Stimulated activated CD4-positive, alpha-beta T cell treated with anti-CD3 and anti-CD28 coated beads, Interleukin-1b, Interleukin-23, amount 100 ng/mL, for 1 hour (primary cell): ENCODE measurements at places on chromosomes 5 and 9.

DNA sequence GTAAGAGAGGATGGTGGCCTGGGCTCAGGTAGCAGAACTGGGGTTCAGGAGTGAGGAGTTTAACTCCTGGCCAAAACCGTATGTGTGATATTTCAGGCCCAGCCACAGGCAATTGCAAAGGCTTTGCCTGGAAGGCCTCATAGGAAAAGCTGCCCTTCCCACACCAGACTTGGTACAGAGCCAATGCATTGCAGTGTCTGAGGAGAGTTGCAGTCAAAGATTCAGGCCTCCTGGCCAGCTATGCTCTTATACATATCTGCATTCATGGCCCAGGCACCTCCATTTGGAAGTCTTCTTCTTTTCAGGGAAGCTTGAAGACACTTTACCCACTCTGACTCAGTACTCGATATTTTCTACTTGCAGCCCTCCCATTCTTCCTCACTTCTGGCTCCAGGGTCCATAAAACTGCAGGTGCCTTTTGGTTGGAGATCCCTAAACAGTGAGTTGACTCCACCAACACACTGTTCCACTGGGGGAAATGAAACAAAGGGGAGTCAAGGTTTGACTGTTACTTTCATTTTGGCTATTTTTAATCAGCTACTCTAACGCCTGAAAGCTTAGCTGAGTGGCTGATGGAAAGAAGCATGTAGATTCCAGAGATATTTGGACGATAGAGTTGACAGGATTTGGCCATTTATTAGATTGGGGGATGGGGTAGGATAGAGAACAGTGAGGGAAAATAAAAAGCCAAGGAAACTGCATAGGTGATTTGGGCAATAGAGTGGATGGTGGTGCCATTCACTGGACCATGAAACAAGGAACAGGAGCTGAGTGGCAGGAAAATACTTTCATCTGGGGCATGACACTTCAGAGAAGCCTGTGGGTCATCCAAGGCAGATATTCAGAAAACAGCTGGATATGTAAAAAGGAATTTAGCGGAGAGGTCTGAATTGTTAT, 30.6 kb upstream of the IL33 start:
- no peak for DNase-seq

DNA sequence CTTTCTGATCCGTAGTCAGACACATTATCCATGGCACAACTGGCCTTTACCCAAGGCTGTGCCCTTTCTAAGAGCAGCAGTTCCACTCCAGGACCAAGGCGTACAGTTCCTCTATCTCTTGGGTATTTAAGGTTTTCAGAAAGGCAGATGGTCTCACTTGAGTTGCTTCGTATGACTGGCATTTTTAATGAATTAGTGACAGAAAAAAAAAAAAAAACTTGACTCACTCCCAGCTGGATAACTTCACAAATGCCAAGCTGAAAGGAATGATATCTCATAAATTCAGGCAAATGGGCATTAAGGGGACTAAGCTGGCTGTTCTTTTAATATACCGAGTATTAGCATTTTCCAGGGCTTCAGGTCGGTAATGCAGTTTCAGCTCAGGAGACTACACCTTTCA, 60.7 kb downstream of the SLC24A2 start:
- no peak for DNase-seq

GRCh38 chr5:150107909-150108447, 21.6 kb upstream of the CSF1R start:
- no peak for DNase-seq

GRCh38 chr9:98768344-98768743, 28.0 kb downstream of the ANKS6 start:
- no peak for DNase-seq

- DNase-seq, result no peak
These were observed 251.7 kb upstream of the IRX1 start for GRCh38 chr5:3343911-3344310.

DNA sequence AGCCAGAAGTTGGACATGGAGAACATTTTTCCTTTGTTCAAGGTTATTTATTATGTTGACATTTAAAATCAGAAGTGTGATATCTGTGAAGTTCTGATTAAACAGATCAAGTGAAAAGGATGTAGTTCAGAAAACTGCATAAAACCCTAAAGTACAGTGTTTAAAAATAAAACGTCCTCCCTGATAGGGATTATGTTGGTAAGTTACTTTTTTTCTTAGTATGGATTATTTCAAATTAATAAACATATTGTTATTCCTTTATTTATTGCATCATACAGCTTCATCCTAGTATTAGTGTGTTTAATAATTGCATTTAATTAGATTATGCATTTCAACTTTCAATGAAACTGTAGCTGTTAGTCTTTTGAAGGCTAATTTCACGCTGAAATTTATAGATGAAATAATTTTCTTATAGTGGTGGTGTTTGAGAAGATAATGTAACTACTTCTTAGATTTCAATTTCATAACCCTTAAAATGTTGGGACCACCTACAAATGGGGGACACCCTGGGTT, 157.9 kb upstream of the DMRT1 start:
- DNase-seq, result no peak

GRCh38 chr5:157761690-157762621, 18.4 kb downstream of the LSM11 start:
- no peak for DNase-seq

DNA sequence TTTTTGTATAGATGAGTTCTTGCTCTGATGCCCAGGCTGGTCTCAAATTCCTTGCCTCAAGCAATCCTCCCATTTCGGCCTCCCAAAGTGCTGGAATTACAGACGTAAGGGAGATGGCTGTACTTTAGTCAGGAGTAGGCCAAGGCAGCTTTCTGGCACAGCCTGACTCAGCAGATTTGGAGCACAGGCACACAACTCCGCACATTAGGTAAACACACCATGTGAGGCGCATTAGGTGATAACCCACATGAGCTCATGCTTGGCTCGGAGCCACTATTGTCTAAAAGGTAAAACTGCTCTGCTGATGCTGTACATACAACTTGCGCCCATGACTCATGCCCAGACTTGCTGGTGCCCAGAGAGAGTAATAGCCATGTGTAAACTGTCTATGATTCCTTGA, 1157.9 kb downstream of the TAF11L14 start:
- no peak for DNase-seq

GRCh38 chr9:111094958-111095357, 56.7 kb upstream of the LPAR1 start:
- no peak for DNase-seq

DNA sequence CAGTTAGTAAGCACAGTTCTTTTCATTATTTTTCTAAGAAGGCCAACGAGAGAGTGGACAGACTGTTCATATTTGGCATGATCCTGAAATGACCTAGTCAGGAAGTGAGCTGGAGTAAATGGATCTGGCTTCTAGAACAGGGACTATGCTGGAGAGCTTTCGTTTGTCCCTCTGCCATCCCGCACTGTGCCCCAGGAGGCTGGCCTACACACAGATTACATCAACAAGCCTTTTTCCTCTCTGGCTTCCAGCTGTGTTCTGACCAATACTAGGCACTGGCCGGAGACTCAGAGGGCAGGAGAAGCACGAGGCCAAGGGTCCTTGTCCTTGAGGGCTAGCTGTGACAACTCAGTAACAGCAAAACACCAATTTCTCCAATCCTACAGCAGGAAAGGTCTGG, 127.8 kb downstream of the MED27 start:
- no peak for DNase-seq

DNA sequence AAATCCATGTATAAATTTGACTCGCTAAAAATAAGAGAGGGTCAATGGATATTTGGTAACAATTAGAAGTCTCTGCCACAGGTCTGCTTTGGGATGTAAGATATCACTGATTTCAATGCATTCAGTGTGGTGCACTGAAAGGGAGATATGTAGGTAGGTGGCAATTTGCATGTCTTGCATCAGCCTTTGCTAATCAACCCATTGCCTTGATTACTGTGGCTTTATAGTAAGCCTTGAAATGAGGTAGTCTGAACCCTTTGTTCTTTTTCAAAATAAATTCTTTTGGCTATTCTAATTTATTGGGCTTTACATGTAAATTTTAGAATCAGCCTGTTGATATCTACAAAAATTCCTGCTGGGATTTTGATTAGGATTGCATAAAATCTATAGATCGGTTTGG, 15.8 kb upstream of the TBCA start:
- no peak for DNase-seq

- DNase-seq, result no peak
These were observed 18.1 kb downstream of the VAV2 start for GRCh38 chr9:133973791-133974630.

- DNase-seq, result no peak
These were observed 81.0 kb upstream of the TLE4 start for GRCh38 chr9:79490657-79491248.

DNA sequence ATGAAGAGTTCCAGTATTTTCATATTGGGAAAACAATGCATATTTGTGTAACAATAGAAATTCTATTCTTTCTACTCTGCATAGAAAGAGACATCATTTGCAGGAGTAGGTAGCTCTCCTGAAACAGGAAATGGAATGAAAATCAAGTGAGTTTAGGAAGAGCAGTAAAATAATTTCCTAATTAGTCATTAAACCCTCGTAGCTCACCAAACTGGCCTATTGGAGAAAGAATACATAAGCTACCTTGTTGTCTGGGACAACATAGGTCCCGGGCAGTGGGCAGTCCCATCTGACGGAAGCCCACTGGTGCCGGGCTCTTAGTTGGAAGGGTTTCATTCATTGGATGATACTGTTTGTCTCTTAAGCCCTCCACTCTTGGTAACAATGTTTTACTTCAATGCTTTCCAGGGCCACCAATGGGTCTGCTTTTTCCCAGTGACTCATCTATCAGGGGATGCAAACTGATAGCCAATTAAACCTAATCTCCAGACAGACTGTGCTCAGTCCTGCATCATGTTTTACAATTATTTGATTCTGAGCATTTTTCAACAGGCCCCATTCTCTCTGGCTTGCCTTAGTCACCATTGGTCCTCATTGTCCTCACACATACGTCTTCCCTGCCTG, 46.5 kb downstream of the GNA14 start:
- no peak for DNase-seq

GRCh38 chr5:68426586-68426985, 211.0 kb downstream of the PIK3R1 start:
- no peak for DNase-seq

- DNase-seq, result no peak
These were observed 21.7 kb upstream of the ADAMTSL1 start for GRCh38 chr9:18452276-18452675.

GRCh38 chr5:53165431-53166182, 56.0 kb upstream of the MOCS2 start:
- DNase-seq, result no peak
